ENCODE measurements at places on chromosomes 5 and 9. TPM values are rescaled to one million over a fixed set of nuclear protein-coding genes. Genes with fewer than 3 reads are reported as not detected.

The PGM5 gene
- 17.6 TPM for total RNA-seq

The PTPN3 gene
- total RNA-seq = 6.3 TPM

The CDKN2B-AS1 gene
- 0.64 TPM for total RNA-seq

The SCGB3A2 gene
- not detected for total RNA-seq

The PCDHAC2 gene
- total RNA-seq = 1.1 TPM

The ARL14EPL gene
- not detected for total RNA-seq

The MLANA gene
- not detected for total RNA-seq

The SLC34A1 gene
- total RNA-seq = not detected

The CRHBP gene
- 4.9 TPM for total RNA-seq

The ADAMTS16 gene
- 1.8 TPM for total RNA-seq

The LHX6 gene
- total RNA-seq = 20.9 TPM

The HAVCR2 gene
- 14.9 TPM for total RNA-seq

The SEC61B gene
- total RNA-seq = 146 TPM

The ZDHHC11B gene
- total RNA-seq = 6.9 TPM

The KCNV2 gene
- total RNA-seq = not detected

The PPIC gene
- total RNA-seq = 34.3 TPM

The KIF24 gene
- 0.45 TPM for total RNA-seq

The N4BP3 gene
- total RNA-seq = 2.4 TPM

The HK3 gene
- total RNA-seq = 41.1 TPM

The CDHR2 gene
- 0.45 TPM for total RNA-seq

The ANKRD20A1 gene
- 2.2 TPM for total RNA-seq

The MINAR2 gene
- total RNA-seq = not detected

The PCDHA2 gene
- total RNA-seq = not detected

The PLEKHG4B gene
- total RNA-seq = not detected

The CNTFR gene
- total RNA-seq = 116 TPM

The PALM2AKAP2 gene
- total RNA-seq = 120 TPM

The SH3TC2 gene
- 0.64 TPM for total RNA-seq

The ADAMTSL2 gene
- total RNA-seq = 2.5 TPM

The ZDHHC12 gene
- 18.4 TPM for total RNA-seq

The NMUR2 gene
- not detected for total RNA-seq

The RASGRF2 gene
- 30.7 TPM for total RNA-seq

The SLC6A3 gene
- total RNA-seq = not detected

Measured in mesenteric fat pad (tissue), 1 donor.